ENCODE measurements at places on chromosomes 2 and 18.

- DNase-seq = peak; percentile 10
Observed at GRCh38 chr2:7795778-7796563, 878.8 kb downstream of the RNF144A start.

DNA sequence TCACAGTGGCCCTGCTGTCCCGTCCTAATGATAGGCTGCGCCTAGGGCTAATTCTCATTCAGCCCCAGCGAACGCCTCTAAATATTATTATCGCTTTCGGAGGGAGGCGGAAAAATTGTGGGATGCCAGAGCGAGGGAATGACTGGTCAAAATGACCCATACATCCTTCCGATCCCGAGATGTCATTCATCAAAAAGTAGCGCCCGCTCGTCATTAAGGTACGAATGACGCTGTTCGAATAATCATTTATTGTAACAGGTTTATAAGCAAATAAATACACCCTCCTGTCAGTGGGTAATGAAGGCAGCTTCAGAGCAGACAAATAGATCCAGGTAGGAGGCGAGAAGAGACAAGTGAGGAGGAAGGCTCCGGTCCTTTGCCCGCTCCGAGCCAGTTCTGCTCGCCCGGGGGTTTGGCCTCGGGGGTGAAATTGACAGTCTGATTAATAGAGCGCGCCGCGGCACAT is at the start of gene EVX2:
Gene EVX2 (minus strand): TSS at position 167 of the 466 bp plus-strand sequence. CDS start 186 bp downstream, outside the sequence.
- no peak for DNase-seq

GRCh38 chr18:3032721-3033120 is 19.8 kb upstream of the LPIN2 start:
- DNase-seq = no peak

GRCh38 chr2:4914551-4914950 is 777.6 kb upstream of the SOX11 start:
- no peak for DNase-seq

DNA sequence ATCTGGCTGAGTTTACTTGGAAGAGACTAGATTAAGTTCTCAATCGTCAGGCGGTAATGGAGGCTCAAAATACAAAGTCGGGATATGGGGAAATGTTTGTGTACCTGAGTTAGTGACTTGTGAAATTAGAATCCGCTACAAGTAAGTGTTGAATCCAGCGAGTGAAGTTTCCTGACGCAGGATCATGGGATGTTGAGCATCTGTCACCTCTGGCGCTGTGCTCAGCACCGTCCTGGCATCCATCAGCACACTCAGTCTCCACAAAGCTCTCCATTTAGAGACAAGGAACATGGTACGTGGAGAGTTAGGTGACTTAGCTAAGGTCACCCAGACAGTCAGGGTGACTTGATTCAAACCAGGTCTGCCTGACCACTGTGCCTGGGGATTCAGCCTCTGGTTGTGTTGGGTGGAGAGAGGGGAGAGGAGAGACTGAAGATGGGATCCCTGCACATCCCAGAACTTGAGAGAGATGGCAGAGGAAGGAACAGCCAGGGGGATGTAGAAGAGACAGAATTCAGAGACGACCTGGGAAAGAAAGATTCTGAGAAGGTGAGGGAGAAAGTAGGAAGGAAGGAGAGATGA is 251.2 kb downstream of the ACKR3 start:
- DNase-seq = no peak

GRCh38 chr2:58146707-58147106 is 94.4 kb downstream of the FANCL start:
- no peak for DNase-seq

- DNase-seq = no peak
Observed at GRCh38 chr2:187862715-187863114, 308.5 kb upstream of the TFPI start.

- no peak for DNase-seq
Observed at GRCh38 chr18:11002796-11003195, 146.6 kb downstream of the PIEZO2 start.

DNA sequence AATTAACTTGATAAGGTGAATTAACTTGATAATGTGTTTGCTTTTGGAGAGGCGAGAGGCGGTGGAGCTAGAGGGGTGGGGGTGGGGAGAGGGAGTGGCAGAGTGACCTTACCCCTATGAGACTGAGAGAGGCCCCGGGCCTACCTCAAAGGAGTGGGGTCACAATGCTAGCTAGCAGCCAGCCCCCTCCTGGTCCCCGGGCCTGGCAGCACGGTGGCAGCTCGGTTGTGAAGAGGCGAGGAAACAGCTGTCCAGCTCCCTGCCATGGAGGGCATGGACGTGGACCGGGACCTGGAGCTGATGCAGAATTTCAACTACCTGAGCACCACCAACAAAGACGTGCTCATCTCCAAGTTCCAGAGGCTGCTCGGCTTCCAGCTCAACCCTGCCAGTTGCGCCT is 123.9 kb downstream of the RGPD3 start:
- no peak for DNase-seq

GRCh38 chr2:134669731-134670669 is 48.8 kb downstream of the TMEM163 start:
- DNase-seq = peak; percentile 90

DNA sequence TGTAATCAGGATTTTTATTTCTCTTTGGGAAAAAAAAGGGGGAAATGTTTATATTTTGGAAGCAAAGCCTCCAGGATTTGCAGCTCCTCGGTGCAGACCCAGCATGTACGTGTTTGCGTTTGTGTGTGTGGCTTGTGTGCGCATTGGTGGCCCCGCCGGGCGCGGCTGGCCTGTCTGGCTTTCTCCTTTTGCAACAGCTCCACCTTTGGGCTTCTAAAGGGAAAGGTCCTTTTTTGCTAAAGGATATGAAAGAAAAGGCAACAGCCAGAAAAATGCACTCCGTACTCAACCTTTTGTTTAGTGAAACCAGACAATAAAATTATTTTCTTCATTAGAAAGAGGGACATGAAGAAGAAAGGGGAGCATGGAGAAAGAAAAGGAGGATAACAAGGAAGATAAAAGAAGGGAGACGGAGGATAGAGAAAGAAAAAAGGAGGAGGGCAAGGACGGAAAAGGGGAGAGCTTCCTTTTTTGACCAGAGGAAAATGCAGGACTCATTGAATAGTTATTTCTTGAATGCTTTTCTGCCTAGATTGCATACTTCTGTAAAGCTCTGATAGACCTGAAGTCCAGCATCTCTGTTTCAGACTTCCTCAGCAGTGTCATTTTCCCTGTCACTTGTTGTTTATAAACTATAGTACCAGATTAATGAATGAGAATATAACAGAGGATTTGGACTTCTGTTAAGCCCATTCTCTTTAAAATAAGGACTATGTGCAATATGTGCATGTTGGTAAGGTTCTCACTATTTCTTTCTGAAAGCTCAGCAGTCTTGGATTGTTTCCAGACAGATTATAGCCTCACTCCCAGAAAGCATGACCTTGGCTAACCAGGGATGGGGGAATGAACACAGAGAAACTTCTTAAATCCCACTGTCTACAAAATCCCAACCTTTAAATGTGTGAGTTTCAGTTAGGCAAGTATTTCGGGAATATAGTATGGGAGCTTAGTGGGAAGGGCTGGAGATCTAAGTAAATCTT is 563.1 kb upstream of the PIK3C3 start:
- DNase-seq = no peak

DNA sequence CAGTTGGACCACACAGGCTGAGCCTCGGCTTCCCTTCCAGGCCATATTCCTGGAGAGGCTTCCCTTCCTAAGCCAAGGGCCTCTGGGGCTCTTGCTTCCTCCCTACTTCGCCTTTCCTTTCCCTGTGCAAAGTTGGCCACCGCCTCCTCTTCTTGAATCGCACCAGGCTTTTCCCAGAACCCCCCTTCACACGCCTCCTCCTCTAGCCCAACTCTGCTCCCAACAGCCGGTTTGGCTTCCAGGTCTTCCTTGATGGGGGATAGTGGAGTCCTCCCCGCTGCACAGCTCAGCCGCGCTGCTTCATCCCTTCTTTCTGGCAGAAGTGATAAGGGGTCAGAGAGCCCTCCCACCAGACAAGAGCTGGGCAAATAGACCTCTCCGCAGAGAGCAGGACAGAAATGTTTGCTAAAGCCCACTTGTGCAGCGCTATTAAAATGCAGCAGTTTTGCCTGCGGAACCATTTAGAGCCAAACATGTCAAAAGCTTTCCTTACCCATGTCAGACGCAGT is 56.4 kb downstream of the SNORC start:
- no peak for DNase-seq

DNA sequence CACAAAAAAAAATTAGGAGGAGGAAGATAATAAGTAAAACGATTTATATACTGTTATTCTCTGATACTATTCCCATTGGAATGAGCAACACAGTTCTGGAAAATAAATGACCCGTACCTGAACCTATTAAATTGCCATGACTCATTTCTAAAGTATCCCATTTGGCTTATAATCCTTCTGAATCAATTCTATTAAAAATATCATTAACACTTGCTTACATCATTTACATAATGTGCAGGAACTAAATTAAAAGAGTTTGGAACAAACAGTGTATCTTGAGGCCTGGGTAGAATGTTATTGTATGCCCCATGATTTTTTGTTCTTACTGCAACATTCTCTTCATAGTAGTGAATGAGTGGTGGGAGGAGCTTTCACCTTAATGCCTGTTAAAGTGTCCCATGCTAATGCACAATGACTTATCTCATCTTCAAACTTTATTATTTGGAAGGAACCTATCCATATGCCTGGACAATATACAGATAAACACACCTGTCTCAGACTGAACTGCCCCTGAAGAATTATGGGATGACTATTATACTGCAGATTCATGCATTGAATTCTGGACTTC is 549.9 kb upstream of the ACVR2A start:
- DNase-seq = no peak

GRCh38 chr2:54543733-54544396 is 87.7 kb downstream of the SPTBN1 start:
- DNase-seq = no peak

GRCh38 chr2:159266554-159266953 is 19.9 kb downstream of the WDSUB1 start:
- DNase-seq = no peak

DNA sequence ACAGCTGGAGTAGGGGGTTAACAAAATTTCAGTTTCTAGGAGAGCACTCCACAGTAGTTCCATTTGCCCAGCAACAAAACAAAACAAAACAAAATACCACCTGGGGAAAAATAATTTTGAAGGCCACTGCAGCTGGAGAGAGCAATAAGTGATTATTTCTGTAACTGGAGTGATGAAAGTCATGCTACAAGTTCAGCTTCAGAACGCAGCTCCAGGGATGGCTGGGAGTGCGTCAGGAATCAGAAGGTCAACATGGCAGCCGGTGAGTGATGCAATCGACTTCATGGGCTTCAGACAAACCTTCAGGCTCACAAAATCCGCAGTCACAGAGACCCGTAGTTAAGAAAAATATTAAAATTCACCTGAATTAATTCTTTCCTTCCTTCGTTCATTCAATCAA is 41.0 kb downstream of the ABHD3 start:
- DNase-seq = no peak

- peak; percentile 60 for DNase-seq
Observed at GRCh38 chr18:10400534-10401307, 53.7 kb upstream of the APCDD1 start.

DNA sequence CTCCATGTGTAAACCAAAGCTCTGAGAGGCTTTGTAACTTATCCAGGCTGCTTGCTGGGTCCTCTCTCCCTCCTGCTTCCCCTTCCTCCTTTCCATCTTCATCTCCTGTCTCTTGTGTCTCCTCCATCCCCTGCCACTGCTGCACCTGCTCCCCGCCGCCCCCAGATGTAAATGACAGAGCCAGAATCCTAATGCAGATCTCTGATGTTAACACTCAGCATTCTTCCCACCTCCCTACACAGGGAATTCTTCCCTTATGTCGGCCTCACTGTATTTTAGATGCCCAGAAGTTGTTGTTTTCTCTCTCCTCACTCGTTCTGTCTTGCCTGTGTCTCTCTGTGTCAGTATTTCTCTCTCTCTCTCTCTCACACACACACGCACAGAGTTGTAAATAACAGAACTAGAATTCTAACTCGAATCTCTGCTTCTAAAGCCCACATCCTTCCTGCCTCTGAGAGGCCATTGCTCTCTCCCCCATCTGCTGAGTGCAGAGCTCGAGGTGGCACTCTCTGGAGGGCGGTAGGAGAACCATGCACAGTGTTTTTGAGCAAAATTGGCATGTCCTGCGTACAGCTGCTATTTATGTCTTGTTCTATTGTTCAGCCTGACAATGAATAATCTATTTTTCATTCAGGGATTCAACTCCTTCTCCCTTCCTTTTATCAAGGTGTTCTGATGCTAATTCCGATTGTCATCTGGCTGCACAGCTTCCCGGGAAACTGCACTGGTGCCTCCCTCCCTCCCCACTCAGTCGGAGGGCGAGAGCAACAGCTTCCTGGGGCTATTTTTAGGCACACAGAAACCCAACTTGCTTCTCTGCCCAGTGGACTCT is 219.9 kb downstream of the SH3RF3 start:
- peak; percentile 79 for DNase-seq

DNA sequence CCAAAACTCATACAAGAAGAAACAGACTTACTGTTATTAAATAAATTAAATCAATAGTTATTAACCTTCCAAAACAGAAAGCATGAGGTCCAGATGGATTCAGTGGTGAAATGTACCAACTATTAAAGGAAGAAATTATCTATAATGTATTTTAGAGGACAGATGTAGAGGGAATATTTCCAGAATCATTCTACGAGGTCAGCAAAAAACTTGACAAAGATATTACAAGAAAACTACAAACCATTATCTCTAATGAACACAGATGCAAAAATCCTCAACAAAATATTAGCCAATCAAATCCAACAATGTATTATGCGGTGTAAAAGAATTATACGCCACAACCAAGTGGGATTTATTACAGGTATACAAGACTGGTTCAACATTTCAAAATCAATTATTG is 63.7 kb downstream of the ROCK2 start:
- no peak for DNase-seq

- no peak for DNase-seq
Observed at GRCh38 chr2:226168496-226169160, 631.0 kb downstream of the IRS1 start.

- DNase-seq = no peak
Observed at GRCh38 chr2:124533226-124533954, 508.3 kb downstream of the CNTNAP5 start.

GRCh38 chr18:38167623-38168022 is 602.0 kb upstream of the CELF4 start:
- no peak for DNase-seq

- DNase-seq = no peak
Observed at GRCh38 chr2:32750880-32751279, 123.0 kb downstream of the TTC27 start.

DNA sequence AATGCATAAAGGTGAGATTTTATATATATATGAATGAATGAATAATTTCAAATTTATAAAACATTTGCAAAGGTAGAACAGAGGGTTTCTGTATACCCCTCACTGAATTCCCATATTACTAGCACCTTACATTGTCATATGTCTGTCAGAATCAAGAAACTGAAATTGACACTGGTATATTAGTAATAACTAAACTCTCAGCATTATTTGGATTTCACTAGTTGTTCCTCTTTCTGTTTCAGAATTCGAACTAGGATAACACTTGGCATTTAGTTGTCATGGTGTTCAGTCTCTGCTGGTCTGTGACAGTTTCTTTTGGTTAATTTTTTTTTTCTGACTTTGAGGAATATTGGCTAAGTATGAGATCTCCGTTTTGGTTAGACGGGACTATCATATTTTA is 275.9 kb downstream of the DCC start:
- no peak for DNase-seq

All from CD4-positive, alpha-beta T cell (primary cell).